ENCODE measurements at places on chromosomes 7 and 10.
A peak's percentile ranks its signal among the peaks of the same experiment; 100 is the strongest.

DNA sequence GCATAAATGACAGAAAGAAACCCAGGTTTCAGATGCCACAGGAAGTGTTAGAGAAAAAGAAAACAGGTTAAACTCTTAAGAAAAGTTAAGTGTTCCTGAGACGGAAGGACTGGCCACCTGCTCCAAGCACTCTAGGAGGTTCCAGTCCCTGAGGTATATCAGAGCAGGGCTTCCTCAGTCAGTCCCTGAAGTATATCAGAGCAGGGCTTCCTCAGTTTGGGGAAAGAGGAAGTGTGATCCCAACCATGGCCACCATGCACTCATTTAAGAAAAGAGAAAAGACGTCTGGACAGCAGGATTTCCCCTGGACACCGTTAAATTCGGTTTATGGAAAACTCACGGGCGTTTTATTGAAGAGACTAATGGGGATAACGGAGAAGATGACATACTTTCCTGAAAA is 133.4 kb upstream of the PFKP start:
- no peak for DNase-seq

GRCh38 chr7:22726907-22727713 is at the start of gene IL6:
TSS of gene IL6 (plus strand) at chr7:22727200. CDS start at chr7:22727263, 63 bp downstream.
- DNase-seq, result peak; percentile 88

DNA sequence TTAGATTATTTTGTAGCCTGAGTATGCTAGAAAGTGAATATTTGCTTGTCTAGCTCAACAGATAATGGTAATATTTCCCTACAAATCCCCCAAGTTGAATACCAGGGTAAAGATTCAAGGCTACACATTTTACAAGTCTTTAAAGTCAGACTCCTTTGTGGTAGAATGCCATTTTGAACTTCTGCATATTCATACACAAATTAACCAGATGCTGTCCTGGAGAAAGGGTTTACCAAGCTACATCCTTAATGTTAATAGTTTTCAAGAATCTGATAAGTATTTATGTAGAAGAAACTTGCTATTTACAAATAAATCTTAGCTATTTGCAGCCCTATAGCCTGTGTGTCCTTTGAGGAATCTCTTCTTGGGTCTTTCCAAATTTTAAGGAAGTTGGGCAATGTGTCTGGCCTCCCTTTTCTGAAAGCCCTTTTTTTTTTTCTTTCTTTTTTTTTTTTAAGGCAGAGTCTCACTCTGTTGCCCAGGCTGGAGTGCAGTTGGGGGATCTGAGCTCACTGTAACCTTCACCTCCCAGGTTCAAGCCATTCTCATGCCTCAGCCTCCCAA is 82.6 kb downstream of the CPEB3 start:
- DNase-seq, result no peak

- DNase-seq, result no peak
These were observed 378.4 kb upstream of the LRGUK start for GRCh38 chr7:133748443-133749407.

DNA sequence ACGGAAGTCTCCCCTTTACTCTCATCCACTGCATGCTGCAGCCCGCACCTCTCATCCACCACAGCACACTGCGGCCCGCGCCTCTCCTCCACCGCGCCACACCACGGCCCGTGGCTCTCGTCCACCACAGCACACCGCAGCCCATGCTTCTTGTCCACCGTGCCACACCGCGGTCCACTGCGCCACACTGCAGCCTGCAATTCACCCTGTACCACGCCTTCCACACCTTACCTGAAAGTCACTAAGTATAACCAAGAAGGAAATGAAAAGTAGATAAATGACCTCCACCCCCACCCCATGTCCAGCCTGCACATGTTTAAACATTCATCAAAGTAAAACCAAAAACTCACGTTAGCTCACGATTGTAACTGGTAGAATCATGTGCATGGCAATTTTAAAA is 176.1 kb downstream of the DIP2C start:
- DNase-seq, result no peak

GRCh38 chr10:95478935-95479334 is 82.2 kb downstream of the SORBS1 start:
- no peak for DNase-seq

DNA sequence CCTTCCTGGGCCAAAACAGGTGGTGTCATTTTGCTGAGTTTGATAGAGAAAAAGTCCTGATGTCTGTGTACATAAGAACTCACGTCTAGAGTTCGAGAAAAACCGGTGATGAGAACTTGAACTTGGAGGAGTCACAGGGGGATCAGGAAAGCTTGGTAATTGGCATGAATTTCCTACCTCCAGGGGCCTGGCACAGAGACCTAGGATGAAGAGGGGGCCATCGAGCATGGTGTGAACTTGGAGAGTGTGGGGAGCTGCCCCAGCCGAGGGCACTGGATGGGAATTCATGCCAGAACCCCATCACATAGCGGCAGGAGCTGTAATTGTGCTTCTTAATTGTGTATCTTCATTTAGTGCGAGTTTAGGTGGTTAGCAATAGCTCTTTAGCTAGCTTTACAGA is 82.2 kb downstream of the CUX1 start:
- DNase-seq, result no peak

DNA sequence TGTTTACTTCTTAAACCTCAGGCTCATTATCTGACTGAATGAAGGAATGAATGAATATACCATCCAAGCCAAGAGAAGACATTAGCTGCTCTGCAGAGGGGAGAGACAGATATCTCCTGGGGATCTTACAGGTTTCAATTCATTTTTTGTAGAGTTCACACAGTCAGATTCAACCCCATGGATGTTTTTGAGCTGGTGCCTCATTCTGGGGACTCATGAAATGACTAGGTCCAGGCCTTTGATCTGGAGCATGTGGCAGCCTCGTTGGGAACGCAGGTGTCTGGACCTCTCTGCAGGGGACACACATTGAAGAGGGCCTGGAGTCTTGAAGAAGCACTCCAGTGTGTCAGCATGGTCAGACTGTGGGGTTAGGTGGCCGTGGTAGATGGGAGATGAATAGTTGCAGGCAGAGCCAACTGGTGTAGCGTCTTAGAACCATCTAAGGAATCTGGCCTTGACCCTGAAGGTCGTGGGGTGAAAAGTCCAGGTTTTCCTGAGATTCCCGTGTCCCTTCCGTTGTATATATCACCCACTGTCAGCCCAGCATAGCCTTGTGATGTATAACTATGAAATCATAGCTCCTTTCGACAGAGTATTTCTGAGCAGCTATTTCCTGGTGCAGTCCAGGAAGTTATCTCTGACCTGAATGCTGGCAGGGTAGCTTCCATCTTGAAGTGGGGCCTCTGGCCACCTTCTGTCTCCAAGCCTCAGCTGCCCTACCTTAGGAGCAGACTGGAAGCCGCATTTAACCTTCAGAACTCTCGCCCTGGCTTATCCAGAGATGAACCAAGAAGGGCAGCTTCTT is 22.3 kb downstream of the BTBD16 start:
- no peak for DNase-seq

DNA sequence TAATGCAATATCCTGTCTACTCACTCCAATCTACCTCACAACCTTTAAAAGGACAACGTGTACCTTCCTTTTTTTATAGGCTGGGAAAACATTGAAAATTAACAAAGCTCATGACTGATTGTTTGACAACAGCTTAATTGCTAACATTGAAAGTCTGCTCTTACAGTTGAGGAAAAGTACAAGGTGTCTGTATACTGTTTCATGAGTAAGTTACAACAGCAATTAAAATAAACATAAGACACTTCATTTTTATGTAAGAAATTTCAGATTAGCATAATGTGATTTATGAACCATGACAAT is 28.6 kb upstream of the NCAPG2 start:
- DNase-seq, result no peak

DNA sequence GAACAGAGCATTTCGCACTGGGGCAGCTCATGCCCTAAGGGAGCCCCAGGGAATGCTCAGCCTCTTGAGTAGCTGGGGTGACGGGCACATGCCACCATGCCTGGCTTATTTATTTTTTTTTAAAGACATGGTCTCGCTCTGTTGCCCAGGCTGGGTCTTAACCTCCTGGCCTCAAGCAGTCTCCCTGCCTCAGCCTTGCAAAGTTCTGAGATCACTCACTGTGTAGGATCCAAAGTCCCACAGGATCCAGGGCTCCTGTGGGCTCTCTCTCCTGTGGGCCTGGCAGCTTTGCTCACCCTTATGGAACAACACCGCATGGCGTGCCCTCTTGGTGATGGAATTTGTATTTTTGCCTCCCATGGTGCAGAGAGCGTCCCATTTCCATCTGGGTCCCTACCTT is 34.0 kb downstream of the TMEM120A start:
- DNase-seq, result no peak

DNA sequence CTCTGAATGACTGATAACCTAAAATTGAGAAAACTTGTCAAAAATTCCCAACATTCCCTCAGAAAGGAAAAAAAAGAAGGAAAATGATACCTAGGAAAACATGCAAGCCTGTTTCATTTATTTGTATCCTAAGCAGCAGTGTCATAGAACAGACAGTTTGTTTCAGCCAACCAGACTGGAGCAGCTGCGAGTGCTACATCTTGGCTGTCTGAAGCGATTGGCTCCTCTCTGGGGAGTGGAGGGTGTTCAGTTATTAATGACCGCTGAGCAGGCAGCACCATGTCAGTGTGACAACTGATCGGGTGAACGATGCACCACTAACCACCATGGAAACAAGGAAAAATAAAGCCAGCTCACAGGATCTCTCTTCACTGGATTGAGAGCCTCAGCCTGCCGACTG is at the start of gene LRRN3:
TSS of gene LRRN3 (plus strand) at position 282 of the 400 bp plus-strand sequence. CDS start 31,646 bp downstream, outside the sequence.
- DNase-seq, result peak; percentile 68

- no peak for DNase-seq
These were observed 145.1 kb downstream of the ACTR3B start for GRCh38 chr7:152904698-152905097.

DNA sequence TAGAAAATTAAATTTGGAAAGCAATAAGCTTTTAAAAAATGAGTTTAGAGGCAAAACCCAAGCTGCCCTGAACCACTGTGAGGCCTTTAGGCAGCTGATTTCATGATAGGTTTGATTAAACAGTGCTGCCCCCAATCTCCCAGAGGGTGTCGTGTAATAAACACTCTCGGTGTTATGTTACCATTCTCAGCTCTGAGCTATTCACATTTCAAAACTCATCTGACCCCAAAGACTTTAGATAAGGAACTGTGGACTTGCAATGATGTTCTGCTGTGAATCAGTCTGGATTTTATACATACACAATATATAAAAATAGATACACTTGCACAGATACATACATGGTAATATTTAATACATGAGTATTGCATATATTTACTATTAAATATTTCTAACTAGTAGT is 120.4 kb downstream of the MALRD1 start:
- no peak for DNase-seq

- DNase-seq, result no peak
These were observed 113.5 kb downstream of the RTKN2 start for GRCh38 chr10:62155054-62155680.

DNA sequence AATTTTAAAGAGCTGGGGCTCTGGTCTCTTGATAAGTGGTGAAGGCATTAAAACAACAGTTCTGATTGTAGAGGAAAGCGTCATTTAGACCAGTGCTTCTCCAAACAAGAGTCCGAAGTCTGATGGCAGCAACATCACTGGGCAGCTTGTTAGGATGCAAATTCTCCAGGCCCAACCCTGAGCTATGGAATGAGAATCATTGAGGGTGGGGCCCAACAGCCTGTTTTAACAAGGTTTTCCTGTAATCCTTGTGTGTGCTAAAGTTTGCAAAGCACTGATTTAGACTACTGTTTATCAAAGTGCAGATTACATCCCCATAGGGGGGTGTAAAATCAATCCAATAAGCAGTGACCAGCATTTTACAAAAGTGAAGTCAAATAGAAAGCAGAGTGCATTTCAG is 2.6 kb upstream of the ZNRF2 start:
- no peak for DNase-seq

DNA sequence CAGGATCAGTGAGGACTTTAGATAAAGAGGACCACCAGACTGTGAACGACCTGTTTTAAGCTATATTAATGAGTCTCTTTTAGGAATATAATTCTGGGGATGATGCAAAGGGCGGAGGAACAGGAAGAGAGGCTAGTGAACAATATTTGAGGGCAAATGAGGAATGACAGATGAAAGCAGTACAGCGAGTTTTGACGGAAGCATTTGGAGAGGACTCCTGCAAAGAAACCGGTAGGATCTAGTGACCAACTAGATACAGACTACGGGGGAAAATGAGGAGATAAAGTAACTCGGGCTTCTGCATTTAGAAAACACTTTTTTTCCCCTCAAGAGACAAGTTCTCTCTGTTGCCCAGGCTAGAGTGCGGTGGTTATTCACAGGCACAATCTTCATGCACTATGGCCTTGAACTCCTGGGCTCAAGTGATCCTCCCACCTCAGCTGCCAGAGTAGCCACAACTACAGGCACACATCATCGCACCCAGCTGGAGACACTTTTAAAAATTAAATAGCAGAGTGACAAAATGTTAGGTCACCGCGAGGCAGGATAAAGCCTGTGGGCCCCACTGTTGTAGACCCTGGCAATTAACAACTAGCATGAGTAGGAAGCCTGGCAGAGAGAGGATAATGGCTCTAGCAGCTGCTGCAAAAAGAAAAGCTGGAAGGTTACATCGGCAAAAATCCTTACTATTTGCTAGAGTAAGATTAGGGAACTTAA is 143.2 kb downstream of the SRPK2 start:
- DNase-seq, result no peak

DNA sequence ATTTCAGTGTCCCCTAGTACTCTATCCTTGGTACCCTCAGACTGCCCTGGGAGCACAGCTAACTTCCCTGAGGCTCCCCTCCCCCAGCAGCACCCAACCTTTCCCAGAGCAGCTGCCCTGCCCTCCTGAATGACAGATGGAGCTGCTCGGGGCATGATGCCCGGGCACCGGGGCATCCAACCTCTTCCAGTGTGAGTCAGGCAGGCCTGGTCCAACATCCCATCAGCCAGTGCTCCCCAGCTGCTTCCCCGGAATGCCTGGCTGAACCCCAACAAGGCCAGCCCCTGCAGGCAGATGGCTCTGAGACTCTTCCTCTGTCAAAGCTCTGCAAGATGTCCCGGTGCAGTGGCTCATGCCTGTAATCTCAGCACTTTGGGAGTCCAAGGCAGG is 11.9 kb upstream of the TSPAN15 start:
- DNase-seq, result no peak

All from amniotic stem cell (primary cell).